Neuronal stem cell (in vitro differentiated cells): ENCODE measurements at places on chromosomes 7 and 10.
A peak's percentile ranks its signal among the peaks of the same experiment; 100 is the strongest.

DNA sequence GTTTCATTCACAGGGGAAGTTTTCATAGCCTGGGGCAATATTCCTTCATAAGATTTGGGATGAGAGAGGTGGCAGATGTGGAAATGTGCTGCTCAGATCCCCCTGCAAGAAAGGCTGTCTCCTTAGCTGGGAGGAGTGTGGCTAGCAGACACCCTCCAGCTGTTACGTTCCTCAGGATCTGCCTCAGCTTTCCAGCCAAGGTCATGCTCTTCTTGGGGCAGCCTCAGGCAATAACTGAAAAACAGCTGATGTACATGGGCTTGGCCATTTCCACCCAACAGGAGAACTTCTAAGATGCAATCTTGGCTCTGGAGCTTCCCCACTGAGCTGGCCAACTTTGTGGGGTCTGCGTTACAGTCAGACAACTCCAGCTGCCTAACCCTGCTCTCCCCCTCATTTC, 51.3 kb upstream of the SEPTIN7 start:
- no peak for DNase-seq
- H3K4me1 ChIP-seq: peaks cover 4% of the 10 kb centered on the region
- no peaks in the 10 kb centered on the region for H3K36me3 ChIP-seq
- H3K27me3 ChIP-seq: no peaks in the 10 kb centered on the region

- H3K4me1 ChIP-seq: peaks cover 3% of the 10 kb centered on the region
- DNase-seq: no peak
- no peaks in the 10 kb centered on the region for H3K36me3 ChIP-seq
- H3K27me3 ChIP-seq: no peaks in the 10 kb centered on the region
Observed at GRCh38 chr7:119102291-119102690, 877.8 kb downstream of the ANKRD7 start.

DNA sequence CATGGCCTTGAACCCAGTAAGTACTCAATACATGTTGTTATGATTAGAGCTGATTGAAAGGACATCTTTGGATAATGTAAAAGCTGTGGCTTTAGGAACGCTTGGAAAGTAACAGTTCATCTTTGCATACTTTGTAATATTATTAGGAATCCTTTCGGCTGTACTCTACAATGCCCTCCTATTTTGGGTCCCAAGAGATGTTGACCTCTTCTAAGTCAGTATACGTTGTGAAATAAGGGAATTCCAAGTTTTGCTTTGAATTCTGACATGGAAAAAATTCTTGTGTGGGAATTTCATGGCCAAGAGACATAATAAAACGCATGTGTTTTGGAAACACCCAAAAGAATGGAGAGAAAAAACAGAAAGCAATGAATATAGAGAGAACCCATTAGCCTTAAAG, 7.7 kb downstream of the AGR3 start:
- DNase-seq: no peak
- H3K4me3 ChIP-seq: no peak overlapping the region
- H3K27me3 ChIP-seq: no peaks in the 10 kb centered on the region
- H3K27ac ChIP-seq: no peak overlapping the region
- no peaks in the 10 kb centered on the region for H3K36me3 ChIP-seq
- H3K4me1 ChIP-seq: no peaks in the 10 kb centered on the region

DNA sequence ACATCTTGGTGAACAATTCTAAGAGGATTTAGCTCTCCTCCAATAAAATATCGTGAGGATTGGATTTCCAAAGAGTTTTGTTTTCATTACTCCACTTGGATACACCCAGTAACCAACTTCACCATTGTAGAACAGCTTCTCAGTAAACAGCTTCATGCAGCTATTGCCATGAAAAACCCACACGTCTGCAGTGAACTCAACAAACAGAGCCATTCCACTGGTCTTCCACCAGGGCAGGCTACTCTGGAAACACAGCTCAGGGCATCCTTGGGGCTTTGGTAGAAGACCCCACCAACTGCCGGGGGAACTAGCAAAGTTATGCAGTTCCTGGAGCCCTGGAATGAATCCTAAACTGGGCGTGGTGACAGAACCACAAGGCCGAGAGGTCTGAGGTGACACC, 77.4 kb downstream of the CALN1 start:
- peaks cover 2% of the 10 kb centered on the region for H3K36me3 ChIP-seq
- peaks cover 60% of the 10 kb centered on the region for H3K27me3 ChIP-seq
- no peak overlapping the region for H3K4me3 ChIP-seq
- no peak overlapping the region for H3K27ac ChIP-seq

- peak overlapping the region; percentile 84 for H3K27ac ChIP-seq
- peaks cover 53% of the 10 kb centered on the region for H3K4me1 ChIP-seq
- no peaks in the 10 kb centered on the region for H3K36me3 ChIP-seq
- H3K4me3 ChIP-seq: peak overlapping the region; percentile 2
Observed at GRCh38 chr7:121796936-121797656, 75.9 kb upstream of the PTPRZ1 start.

GRCh38 chr7:81882086-81882485, 112.2 kb upstream of the HGF start:
- no peaks in the 10 kb centered on the region for H3K27me3 ChIP-seq
- no peak overlapping the region for H3K27ac ChIP-seq
- no peaks in the 10 kb centered on the region for H3K4me1 ChIP-seq
- no peak overlapping the region for H3K4me3 ChIP-seq
- H3K36me3 ChIP-seq: no peaks in the 10 kb centered on the region

DNA sequence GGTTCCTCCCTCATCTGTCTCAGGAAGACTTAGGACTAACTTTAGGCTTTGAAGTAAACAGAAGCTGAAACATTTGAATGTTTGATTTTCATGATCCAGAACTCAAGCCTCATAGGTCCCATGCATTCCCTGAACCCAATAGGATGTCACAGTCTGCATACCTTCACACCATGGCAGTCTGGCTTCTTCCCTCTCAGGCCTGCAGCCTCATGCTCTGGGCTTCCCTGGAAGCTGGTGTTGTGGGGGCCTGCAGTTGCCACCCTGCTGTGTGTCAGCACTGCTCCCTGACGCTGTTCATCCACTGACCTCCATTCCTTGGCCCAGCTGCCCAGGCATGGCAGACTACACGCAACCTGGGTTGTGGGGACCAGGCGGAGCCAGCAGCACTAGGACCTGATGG, 267.5 kb upstream of the KAT6B start:
- no peak overlapping the region for H3K4me3 ChIP-seq
- no peak overlapping the region for H3K27ac ChIP-seq
- H3K4me1 ChIP-seq: no peaks in the 10 kb centered on the region
- H3K36me3 ChIP-seq: peaks cover 2% of the 10 kb centered on the region
- no peak for DNase-seq
- H3K27me3 ChIP-seq: no peaks in the 10 kb centered on the region

DNA sequence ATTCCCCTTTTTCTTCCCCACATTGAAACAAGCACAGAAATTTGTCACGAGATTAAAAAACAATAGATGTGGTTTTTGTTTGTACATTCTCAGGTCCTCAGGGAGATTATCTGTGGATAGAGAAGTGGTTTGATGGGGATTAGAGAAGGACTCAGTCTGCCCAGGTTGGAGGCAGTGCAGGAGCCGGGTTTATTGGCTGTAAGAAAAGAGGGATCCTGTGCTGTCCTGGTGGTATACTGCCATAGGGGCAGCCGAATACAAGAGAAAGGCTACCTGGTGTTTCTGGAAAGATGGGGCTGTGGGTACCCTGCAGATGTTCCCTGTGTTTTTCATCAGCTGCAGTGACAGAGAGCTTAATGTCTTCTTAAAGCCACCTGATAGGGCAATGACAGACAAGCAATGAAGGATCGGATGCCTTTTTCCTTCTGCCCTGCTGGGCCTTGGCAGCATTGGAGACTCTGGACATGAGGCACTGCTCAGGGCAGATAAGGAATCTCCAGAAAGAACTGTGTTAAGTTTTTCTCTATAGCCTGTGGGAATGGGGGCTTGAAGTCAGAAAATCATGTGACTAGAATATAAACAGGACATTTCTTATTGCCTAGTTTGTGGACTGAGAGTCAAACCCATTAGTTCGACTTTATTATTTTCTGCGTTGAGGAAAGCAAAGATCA, 18.1 kb upstream of the GPR141 start:
- peaks cover 6% of the 10 kb centered on the region for H3K4me1 ChIP-seq
- no peak for DNase-seq
- no peak overlapping the region for H3K4me3 ChIP-seq
- no peaks in the 10 kb centered on the region for H3K27me3 ChIP-seq
- no peaks in the 10 kb centered on the region for H3K36me3 ChIP-seq

GRCh38 chr7:142528608-142529408, 220.5 kb upstream of the PRSS1 start:
- no peak overlapping the region for H3K4me3 ChIP-seq
- H3K4me1 ChIP-seq: peaks cover 2% of the 10 kb centered on the region
- no peaks in the 10 kb centered on the region for H3K27me3 ChIP-seq
- no peaks in the 10 kb centered on the region for H3K36me3 ChIP-seq
- no peak for DNase-seq

GRCh38 chr7:45924283-45924682, 3.2 kb upstream of the IGFBP3 start:
- H3K4me1 ChIP-seq: peaks cover 16% of the 10 kb centered on the region
- no peak overlapping the region for H3K27ac ChIP-seq
- H3K27me3 ChIP-seq: no peaks in the 10 kb centered on the region
- H3K4me3 ChIP-seq: no peak overlapping the region
- no peak for DNase-seq

GRCh38 chr7:90824386-90825307, 228.5 kb downstream of the CDK14 start:
- DNase-seq: no peak
- no peak overlapping the region for H3K27ac ChIP-seq
- H3K36me3 ChIP-seq: no peaks in the 10 kb centered on the region
- no peaks in the 10 kb centered on the region for H3K4me1 ChIP-seq

GRCh38 chr7:41592794-41593193, 110.1 kb downstream of the INHBA start:
- no peaks in the 10 kb centered on the region for H3K36me3 ChIP-seq
- DNase-seq: no peak
- H3K27ac ChIP-seq: no peak overlapping the region
- no peaks in the 10 kb centered on the region for H3K4me1 ChIP-seq
- H3K4me3 ChIP-seq: no peak overlapping the region

DNA sequence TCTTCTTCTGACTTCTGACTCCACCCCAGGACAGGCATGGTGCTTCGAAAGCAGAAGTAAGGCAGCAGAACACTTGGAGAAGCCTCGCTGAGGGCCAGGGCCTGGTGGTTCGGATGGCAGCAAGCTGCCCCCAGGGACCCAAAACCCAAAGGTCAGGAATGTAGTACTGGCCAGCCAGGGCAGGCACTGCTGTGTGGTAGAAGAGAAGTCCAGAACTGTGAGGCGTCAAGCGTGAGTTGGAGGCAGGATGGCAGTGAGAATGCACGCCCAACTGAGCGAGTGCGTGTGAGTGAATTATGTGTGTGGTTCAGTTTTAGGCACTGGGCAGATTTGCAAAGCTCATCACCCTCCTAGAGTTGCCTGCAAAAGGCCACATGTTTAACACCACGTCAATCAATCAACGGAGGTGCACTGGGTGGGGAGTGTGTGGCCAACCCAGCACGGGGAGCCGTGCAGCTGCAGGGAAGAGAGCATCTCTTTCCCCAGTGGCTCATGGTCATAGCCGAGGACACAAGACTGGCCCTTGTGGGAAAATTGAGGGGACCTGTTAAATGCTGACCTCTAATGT, 144.3 kb downstream of the KCNMA1 start:
- H3K27me3 ChIP-seq: no peaks in the 10 kb centered on the region
- DNase-seq: no peak
- no peak overlapping the region for H3K4me3 ChIP-seq
- no peaks in the 10 kb centered on the region for H3K36me3 ChIP-seq
- peaks cover 12% of the 10 kb centered on the region for H3K4me1 ChIP-seq
- H3K27ac ChIP-seq: no peak overlapping the region

GRCh38 chr7:17300012-17300411, 1.6 kb downstream of the AHR start:
- no peak for DNase-seq
- H3K27ac ChIP-seq: no peak overlapping the region
- no peaks in the 10 kb centered on the region for H3K27me3 ChIP-seq
- H3K36me3 ChIP-seq: no peaks in the 10 kb centered on the region
- H3K4me3 ChIP-seq: peak overlapping the region; percentile 83
- H3K4me1 ChIP-seq: no peaks in the 10 kb centered on the region

DNA sequence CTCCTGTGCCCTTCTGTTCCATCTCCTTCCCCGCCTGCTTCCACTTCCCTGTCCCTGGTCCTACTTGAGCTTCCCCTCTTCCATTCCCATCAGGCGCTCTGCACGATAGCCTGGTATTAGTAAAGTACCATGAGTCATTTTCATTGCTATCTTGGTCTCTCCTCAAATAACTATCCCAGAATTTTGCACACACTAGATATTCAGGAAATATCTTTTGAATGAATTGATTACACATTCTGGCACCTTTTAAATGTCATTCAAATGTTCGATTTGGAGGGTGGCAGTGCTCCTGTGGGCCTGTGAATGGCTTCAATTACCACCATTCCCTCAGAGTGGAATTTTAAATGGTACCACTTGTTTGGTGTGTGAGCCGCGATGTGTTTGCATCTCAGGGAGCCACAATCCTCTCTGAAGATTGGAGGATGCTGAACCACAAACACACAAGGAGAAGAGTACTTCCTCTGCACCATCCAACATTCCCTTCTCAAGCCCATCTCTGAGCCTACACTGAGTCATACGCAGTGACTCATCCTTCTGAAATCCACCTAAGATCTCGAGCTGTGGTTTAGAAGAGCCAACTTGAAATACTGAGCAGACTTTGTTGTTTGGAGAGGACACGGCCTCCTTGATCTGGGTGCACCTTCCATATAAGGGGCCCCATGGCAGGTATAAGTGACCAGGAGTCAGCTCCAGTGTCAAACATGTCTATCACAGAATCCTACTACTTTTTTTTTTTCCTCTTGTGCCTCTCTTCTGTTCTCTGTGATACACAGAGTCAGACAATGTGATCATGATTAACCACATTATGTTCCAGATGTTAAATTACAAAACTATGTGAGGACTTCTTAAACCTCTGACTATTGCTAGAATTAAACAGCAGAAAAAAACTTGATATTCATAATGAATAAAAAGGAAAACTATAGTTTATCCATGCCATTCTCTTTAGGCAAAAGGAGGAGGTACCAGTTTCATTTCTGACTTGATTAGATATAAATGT, 81.9 kb downstream of the BMPER start:
- H3K27ac ChIP-seq: no peak overlapping the region
- no peak overlapping the region for H3K4me3 ChIP-seq

- H3K27me3 ChIP-seq: no peaks in the 10 kb centered on the region
- no peak for DNase-seq
- H3K4me3 ChIP-seq: no peak overlapping the region
- no peak overlapping the region for H3K27ac ChIP-seq
- H3K4me1 ChIP-seq: peaks cover 3% of the 10 kb centered on the region
- no peaks in the 10 kb centered on the region for H3K36me3 ChIP-seq
Observed at GRCh38 chr10:78441694-78442093, 408.0 kb downstream of the RPS24 start.

GRCh38 chr7:11667810-11668185, 164.2 kb downstream of the THSD7A start:
- no peaks in the 10 kb centered on the region for H3K4me1 ChIP-seq
- DNase-seq: no peak
- H3K27me3 ChIP-seq: no peaks in the 10 kb centered on the region
- no peak overlapping the region for H3K27ac ChIP-seq
- H3K36me3 ChIP-seq: no peaks in the 10 kb centered on the region
- no peak overlapping the region for H3K4me3 ChIP-seq
